ENCODE measurements at places on chromosomes 7 and 10.

DNA sequence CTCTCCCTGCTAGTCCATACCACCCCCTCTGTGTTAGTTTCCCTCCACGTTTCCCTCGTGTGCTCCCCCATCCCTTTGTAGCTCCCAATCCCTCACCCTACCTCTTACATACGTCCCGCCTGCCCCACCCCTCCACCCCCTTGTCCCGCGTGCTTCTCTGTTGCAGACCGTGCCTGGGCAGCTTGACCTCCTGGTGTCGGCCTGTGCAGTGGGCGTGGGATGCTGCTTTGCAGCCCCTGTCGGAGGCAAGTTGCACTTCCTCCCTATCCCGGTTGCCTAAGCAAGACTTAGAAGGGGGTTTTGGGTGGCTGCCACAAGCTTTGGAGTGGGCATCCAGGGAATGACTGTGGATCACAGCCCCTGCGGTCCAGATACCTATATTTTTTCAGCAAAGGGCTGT is 7.7 kb downstream of the CLCN1 start:
- no peaks in the 10 kb centered on the region for H3K27me3 ChIP-seq
- no peaks in the 10 kb centered on the region for H3K36me3 ChIP-seq
- no peaks in the 10 kb centered on the region for H3K4me1 ChIP-seq
- no peak overlapping the region for H3K4me3 ChIP-seq

DNA sequence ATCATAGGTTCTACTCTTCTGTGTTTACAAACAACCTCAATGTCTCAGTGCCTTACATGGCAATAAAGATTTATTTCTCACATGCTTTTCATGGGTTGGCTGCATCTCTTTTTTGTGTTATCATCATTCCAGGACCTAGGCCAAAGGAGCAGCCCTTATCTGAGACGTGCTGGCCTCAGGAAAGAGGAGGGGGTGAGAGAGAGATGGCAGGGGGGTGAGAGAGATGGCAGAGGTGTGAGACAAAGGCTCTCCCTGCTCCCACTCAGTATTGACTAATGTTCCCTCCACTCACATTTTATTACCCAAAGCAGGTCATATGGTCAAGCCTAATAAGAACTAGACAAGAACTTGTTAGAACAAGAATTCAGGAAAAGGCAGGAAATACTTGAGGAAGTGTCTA is 120.1 kb upstream of the PRR15 start:
- peaks cover 20% of the 10 kb centered on the region for H3K4me1 ChIP-seq
- H3K36me3 ChIP-seq: no peaks in the 10 kb centered on the region
- no peak for DNase-seq
- no peaks in the 10 kb centered on the region for H3K27me3 ChIP-seq
- no peak overlapping the region for H3K4me3 ChIP-seq
- H3K27ac ChIP-seq: no peak overlapping the region

- no peak for DNase-seq
- no peaks in the 10 kb centered on the region for H3K27me3 ChIP-seq
- no peak overlapping the region for H3K4me3 ChIP-seq
- no peak overlapping the region for H3K27ac ChIP-seq
- no peaks in the 10 kb centered on the region for H3K4me1 ChIP-seq
Observed at GRCh38 chr7:152862006-152862405, 102.5 kb downstream of the ACTR3B start.

DNA sequence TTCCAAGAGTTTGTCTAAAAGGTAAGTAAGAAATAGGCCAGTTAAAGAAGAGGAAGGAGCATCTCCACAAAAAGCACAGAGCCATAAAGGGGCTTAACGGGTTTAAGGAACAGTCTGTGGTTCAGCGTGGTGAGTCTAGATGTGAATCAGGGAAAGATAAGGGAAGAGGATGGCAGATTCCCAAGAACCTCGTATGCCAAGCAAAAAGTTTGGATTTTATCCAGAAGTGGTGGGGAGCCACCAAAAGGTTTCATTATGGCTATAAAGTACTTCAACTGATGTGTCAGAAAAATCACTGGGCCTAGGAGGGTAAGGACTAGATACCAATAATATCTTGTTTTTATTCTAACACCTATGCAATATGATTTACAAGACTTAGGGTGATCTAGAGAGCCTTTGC is 161.9 kb upstream of the PTER start:
- H3K4me3 ChIP-seq: no peak overlapping the region
- H3K36me3 ChIP-seq: no peaks in the 10 kb centered on the region
- no peaks in the 10 kb centered on the region for H3K4me1 ChIP-seq
- H3K27ac ChIP-seq: no peak overlapping the region
- DNase-seq: no peak

GRCh38 chr7:100367251-100367620 is 6.1 kb upstream of the PILRA start:
- peaks cover 32% of the 10 kb centered on the region for H3K36me3 ChIP-seq
- no peak overlapping the region for H3K4me3 ChIP-seq
- no peak overlapping the region for H3K27ac ChIP-seq
- no peaks in the 10 kb centered on the region for H3K27me3 ChIP-seq
- DNase-seq: no peak

- H3K4me1 ChIP-seq: peaks cover 12% of the 10 kb centered on the region
- H3K27ac ChIP-seq: no peak overlapping the region
- peaks cover 25% of the 10 kb centered on the region for H3K36me3 ChIP-seq
Observed at GRCh38 chr7:100691676-100692577, 2.1 kb downstream of the GIGYF1 start.

GRCh38 chr10:58807629-58808022 is 295.0 kb downstream of the BICC1 start:
- H3K27me3 ChIP-seq: no peaks in the 10 kb centered on the region
- H3K4me1 ChIP-seq: no peaks in the 10 kb centered on the region
- no peak for DNase-seq
- no peak overlapping the region for H3K27ac ChIP-seq

GRCh38 chr7:157009170-157009777 is 1.2 kb downstream of the MNX1 start:
- no peak overlapping the region for H3K27ac ChIP-seq
- H3K4me3 ChIP-seq: peak overlapping the region; percentile 87
- peaks cover 17% of the 10 kb centered on the region for H3K4me1 ChIP-seq
- H3K36me3 ChIP-seq: no peaks in the 10 kb centered on the region
- peaks cover 88% of the 10 kb centered on the region for H3K27me3 ChIP-seq

GRCh38 chr7:112074464-112074863 is 131.7 kb downstream of the DOCK4 start:
- no peaks in the 10 kb centered on the region for H3K36me3 ChIP-seq
- no peaks in the 10 kb centered on the region for H3K4me1 ChIP-seq
- no peaks in the 10 kb centered on the region for H3K27me3 ChIP-seq
- no peak overlapping the region for H3K4me3 ChIP-seq
- no peak overlapping the region for H3K27ac ChIP-seq

- H3K36me3 ChIP-seq: peaks cover 6% of the 10 kb centered on the region
- no peak overlapping the region for H3K27ac ChIP-seq
- H3K27me3 ChIP-seq: no peaks in the 10 kb centered on the region
- no peak overlapping the region for H3K4me3 ChIP-seq
- H3K4me1 ChIP-seq: no peaks in the 10 kb centered on the region
Observed at GRCh38 chr10:274866-275265, 139.6 kb downstream of the ZMYND11 start.

DNA sequence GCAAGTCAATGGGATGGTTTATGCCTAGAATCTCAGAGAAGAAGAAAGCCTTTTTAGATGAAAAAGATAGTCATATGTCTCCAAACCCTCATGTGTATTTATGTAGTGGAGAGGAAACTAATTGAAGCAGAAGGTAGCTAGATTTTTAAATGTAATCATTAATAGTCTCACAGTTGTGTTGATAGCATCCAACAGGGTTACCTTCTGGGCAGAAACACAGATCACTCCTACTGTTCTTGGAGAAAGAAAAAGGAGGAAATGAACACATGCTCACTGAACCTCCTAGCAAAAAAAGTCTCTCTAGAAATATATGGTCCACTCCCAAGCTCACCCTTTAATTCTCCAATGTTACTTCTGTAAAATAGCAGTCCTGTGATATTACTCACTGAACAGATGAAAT is 777.2 kb upstream of the C7orf33 start:
- DNase-seq: no peak
- H3K27ac ChIP-seq: no peak overlapping the region
- H3K27me3 ChIP-seq: no peaks in the 10 kb centered on the region
- H3K4me3 ChIP-seq: no peak overlapping the region

- no peaks in the 10 kb centered on the region for H3K4me1 ChIP-seq
- DNase-seq: no peak
- H3K27me3 ChIP-seq: no peaks in the 10 kb centered on the region
- H3K36me3 ChIP-seq: no peaks in the 10 kb centered on the region
Observed at GRCh38 chr7:116122972-116123595, 87.3 kb upstream of the TES start.

Measured in endodermal cell (in vitro differentiated cells).